ENCODE measurements at places on chromosomes 2 and 18. TPM values are rescaled to one million over a fixed set of nuclear protein-coding genes. Genes with fewer than 3 reads are reported as not detected.

OTX1 gene
- 2.8 TPM for total RNA-seq

PLGLB2 gene
- total RNA-seq = 1.6 TPM

PDE11A gene
- total RNA-seq = 3.9 TPM

DPY30 gene
- total RNA-seq = 72.7 TPM

IAH1 gene
- total RNA-seq = 56.5 TPM

SAG gene
- total RNA-seq = 1.4 TPM

ANKRD62 gene
- total RNA-seq = 0.23 TPM

MYL1 gene
- not detected for total RNA-seq

All from diencephalon (tissue), 1 donor.